ENCODE measurements at places on chromosomes 5 and 9. TPM values are rescaled to one million over a fixed set of nuclear protein-coding genes. Genes with fewer than 3 reads are reported as not detected.

Gene FGF10
- not detected for total RNA-seq

Gene NKD2
- total RNA-seq, result 14.4 TPM

Gene FBP2
- not detected for total RNA-seq

Gene ZCCHC7
- 22.1 TPM for total RNA-seq

Gene PIP5K1B
- total RNA-seq, result 76.2 TPM

Gene MSMP
- 0.41 TPM for total RNA-seq

Gene NPR3
- not detected for total RNA-seq

Gene SLC9A3
- 2.8 TPM for total RNA-seq

Gene OBP2B
- not detected for total RNA-seq

Gene EQTN
- not detected for total RNA-seq

Gene ZNF462
- total RNA-seq, result 0.09 TPM

Gene ZNF454
- not detected for total RNA-seq

Gene COL15A1
- total RNA-seq, result not detected

Gene IFNB1
- not detected for total RNA-seq

Gene ARID3C
- total RNA-seq, result 0.21 TPM

Gene ARL14EPL
- total RNA-seq, result not detected

Gene CTNND2
- total RNA-seq, result not detected

Gene TMEM215
- not detected for total RNA-seq

Gene NR4A3
- 169 TPM for total RNA-seq

Gene ADAMTSL1
- not detected for total RNA-seq

Gene CA9
- 0.89 TPM for total RNA-seq

Gene CFAP77
- not detected for total RNA-seq

Gene TIMD4
- 5.5 TPM for total RNA-seq

Gene C9
- not detected for total RNA-seq

Gene PTPN3
- total RNA-seq, result 9.4 TPM

Gene AJM1
- 5.0 TPM for total RNA-seq

Gene TMEM245
- 24.0 TPM for total RNA-seq

Gene LCN1
- total RNA-seq, result not detected

Gene IL4
- total RNA-seq, result 21.6 TPM

Gene SETX
- 49.8 TPM for total RNA-seq

Gene FOXD4L6
- 0.18 TPM for total RNA-seq

Gene KCNIP1
- not detected for total RNA-seq

Gene EGFL7
- 2.6 TPM for total RNA-seq

Gene CCL27
- 0.55 TPM for total RNA-seq

Gene SHISAL2B
- total RNA-seq, result not detected

Gene HAPLN1
- not detected for total RNA-seq

Gene CXXC5
- total RNA-seq, result 2.9 TPM

Gene PCDHB4
- not detected for total RNA-seq

Gene MZB1
- 48.3 TPM for total RNA-seq

Gene GRXCR2
- not detected for total RNA-seq

Gene TJP2
- 11.9 TPM for total RNA-seq

Gene NUTM2F
- not detected for total RNA-seq

Gene SLC36A2
- total RNA-seq, result not detected

Gene PITX1
- total RNA-seq, result 0.39 TPM

Gene OSMR
- 0.07 TPM for total RNA-seq

Gene GABRA1
- not detected for total RNA-seq

Gene TAF11L5
- total RNA-seq, result not detected

Gene C9orf153
- total RNA-seq, result 0.41 TPM
